ENCODE measurements at places on chromosomes 12 and 14. TPM values are rescaled to one million over a fixed set of nuclear protein-coding genes. Genes with fewer than 3 reads are reported as not detected.

C1S gene
- 50.5 TPM for polyA plus RNA-seq

KRT83 gene
- polyA plus RNA-seq, result not detected

DNAH10 gene
- 5.2 TPM for polyA plus RNA-seq

MIPOL1 gene
- polyA plus RNA-seq, result 14.1 TPM

IFI27L1 gene
- 21.7 TPM for polyA plus RNA-seq

- DNase-seq, result no peak
These were observed 182.5 kb downstream of the MSRB3 start for GRCh38 chr12:65461017-65461416.

- no peak for DNase-seq
These were observed 42.8 kb downstream of the BICD1 start for GRCh38 chr12:32149489-32149888.

DNA sequence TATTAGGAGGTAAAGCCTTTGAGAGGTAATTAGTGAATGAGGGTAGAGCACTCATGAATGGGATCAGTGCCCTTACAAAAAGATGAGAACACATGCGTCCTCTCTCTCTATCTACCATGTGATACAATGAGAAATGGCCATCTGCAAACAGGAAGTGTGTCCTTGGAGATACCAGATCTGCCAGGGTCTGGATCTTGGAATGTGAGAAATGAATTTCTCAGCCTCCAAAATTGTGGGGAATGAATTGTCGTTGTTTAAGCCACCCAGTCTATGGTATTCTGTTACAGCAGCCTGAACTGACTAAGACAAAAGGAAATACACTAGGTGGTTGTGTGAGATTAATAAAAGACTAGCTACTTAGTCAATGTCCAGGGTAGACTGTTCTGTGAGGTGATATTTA, 366.6 kb downstream of the NELL2 start:
- no peak for DNase-seq

GRCh38 chr14:75295061-75295461, 16.4 kb downstream of the FOS start:
- DNase-seq, result no peak

- DNase-seq, result no peak
These were observed 126.3 kb upstream of the KRAS start for GRCh38 chr12:25376985-25377384.

All from right renal cortex interstitium (tissue), 3 donors.